Left lung (tissue), 14 donors: ENCODE measurements at places on chromosomes 3 and 15.

- H3K36me3 ChIP-seq, result no peaks in the 10 kb centered on the region
- DNase-seq, result no peak
- H3K27ac ChIP-seq, result no peak overlapping the region
- peaks cover 41% of the 10 kb centered on the region for H3K27me3 ChIP-seq
- no peaks in the 10 kb centered on the region for H3K4me1 ChIP-seq
- no peak overlapping the region for H3K4me3 ChIP-seq
Measured at GRCh38 chr3:10450494-10451440, 54.6 kb downstream of the ATP2B2 start.

GRCh38 chr3:184284696-184285095 is 8.9 kb downstream of the ECE2 start:
- no peaks in the 10 kb centered on the region for H3K36me3 ChIP-seq
- peaks cover 28% of the 10 kb centered on the region for H3K27me3 ChIP-seq
- H3K4me3 ChIP-seq, result no peak overlapping the region
- no peak overlapping the region for H3K27ac ChIP-seq

GRCh38 chr3:169218314-169218983 is 445.1 kb downstream of the MECOM start:
- no peaks in the 10 kb centered on the region for H3K36me3 ChIP-seq
- no peak overlapping the region for H3K27ac ChIP-seq
- no peak overlapping the region for H3K4me3 ChIP-seq

DNA sequence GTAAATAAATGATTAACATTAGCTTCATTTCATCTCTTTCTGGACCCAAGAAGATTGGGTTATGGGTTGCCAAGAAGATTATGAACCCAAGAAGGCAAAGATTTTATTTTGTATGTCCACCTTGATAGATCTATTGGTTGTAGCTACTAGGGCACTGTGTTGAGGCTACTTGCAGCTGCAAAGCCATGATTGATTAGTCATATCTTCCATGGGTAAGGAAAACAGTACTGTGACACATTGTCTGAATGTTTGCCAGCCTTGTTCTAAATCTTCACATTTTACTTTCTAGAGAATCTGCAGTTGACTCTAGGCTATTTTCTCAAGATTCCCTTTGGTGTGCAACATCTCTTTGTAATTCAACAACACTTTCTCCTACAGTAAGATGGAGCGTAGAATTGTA is 229.2 kb upstream of the KCNH8 start:
- H3K4me1 ChIP-seq, result no peaks in the 10 kb centered on the region
- H3K4me3 ChIP-seq, result no peak overlapping the region
- H3K36me3 ChIP-seq, result no peaks in the 10 kb centered on the region
- H3K27me3 ChIP-seq, result no peaks in the 10 kb centered on the region
- H3K27ac ChIP-seq, result no peak overlapping the region

DNA sequence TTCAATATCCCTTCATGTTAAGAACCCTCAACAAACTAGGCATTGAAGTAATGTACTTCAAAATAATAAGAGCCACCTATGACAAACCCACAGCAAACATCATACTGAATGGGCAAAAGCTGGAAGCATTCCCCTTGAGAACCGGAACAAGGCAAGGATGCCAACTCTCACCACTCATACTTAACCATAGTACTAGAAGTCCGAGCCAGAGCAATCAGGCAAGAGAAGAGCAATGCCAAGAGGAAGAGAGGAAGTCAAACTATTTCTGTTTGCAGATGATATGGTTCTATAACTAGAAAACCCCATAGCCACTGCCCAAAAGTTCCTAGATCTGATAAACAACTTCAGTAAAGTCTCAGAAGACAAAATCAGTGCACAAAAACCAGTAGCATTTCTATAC is 161.9 kb downstream of the UBE2E2 start:
- H3K4me1 ChIP-seq, result no peaks in the 10 kb centered on the region
- no peak for DNase-seq
- H3K36me3 ChIP-seq, result no peaks in the 10 kb centered on the region
- H3K27ac ChIP-seq, result no peak overlapping the region
- no peak overlapping the region for H3K4me3 ChIP-seq

DNA sequence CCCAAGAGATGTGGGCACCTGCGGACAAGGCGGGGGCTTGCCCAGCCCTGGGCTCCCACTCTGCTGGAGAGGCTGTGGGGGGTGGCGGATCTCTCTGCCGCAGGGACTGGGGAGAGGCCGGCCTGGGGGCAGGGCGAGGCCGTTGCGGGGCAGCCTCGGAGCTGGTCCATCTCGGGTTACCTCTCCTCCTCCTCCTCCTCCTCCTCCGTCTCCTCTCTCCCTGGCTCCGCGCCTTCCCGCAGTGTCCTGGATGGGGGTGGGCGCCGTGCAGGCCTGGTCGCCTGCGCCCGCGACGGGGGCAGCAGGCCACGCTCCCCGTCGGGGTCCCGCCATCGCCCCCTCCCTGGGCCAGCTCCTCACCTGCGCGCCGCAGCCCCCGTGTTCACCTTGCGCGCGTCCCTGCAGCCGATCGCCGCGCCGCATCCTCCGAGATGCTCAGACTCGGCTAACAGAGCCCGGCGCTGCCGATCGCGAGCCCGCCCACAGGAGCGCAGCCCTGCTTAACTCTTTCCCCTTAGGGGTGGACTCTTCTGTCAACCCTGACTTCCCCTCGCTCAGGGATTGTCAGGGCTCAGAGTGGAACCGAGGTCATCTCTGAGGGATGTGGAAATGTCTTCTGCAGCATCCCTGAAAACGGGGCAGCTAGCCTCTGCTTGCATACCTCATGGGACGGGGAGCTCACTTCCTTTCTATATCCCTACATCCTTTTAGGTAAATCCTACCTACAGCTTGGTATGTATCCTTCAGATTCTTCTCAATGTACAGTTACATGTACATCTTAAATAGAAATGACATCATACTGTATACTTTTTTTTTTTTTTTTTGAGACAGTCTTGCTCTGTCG is at the start of gene PRRT3:
Gene PRRT3, minus strand, starts transcription at position 447 of the 844 bp plus-strand sequence. CDS start 2,293 bp downstream, outside the sequence.
- DNase-seq, result no peak
- peaks cover 13% of the 10 kb centered on the region for H3K4me1 ChIP-seq
- no peak within 1 kb of the TSS for H3K27ac ChIP-seq
- no peaks in the 10 kb centered on the region for H3K36me3 ChIP-seq
- peaks cover 17% of the 10 kb centered on the region for H3K27me3 ChIP-seq
- peak within 1 kb of the TSS; percentile 41 for H3K4me3 ChIP-seq

DNA sequence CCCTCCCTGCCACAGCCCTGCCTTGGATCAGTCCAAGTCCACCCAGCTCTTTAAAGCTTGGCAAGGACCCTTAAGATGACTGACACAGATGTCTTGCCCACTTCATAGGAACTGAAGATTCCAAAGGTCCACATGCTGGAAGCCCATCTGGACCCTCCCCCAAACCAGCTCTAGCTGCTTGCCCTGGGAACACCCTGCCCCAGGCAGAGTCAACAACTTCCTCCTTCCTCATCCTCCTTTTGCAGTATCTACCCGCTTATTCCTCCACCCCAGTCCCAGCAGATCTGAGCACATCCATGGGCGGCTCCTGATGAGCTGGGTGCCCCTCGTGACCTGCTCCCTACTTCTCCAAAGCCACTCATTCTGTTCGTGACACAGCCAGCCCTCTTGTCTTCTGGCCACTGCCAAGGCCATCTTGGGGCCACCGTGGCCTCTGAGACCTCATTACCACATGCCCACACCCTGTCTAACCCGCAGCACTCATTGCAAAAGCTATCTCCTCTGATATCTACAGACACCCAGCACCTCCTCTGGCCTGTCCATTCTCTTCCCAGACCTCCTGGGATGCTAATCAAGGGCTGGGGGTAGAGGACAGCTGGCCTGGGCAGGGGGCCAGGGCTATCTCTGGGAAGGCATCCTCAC is 2.0 kb upstream of the PFKFB4 start:
- no peaks in the 10 kb centered on the region for H3K36me3 ChIP-seq
- peak; percentile 84 for DNase-seq
- peaks cover 10% of the 10 kb centered on the region for H3K4me1 ChIP-seq

DNA sequence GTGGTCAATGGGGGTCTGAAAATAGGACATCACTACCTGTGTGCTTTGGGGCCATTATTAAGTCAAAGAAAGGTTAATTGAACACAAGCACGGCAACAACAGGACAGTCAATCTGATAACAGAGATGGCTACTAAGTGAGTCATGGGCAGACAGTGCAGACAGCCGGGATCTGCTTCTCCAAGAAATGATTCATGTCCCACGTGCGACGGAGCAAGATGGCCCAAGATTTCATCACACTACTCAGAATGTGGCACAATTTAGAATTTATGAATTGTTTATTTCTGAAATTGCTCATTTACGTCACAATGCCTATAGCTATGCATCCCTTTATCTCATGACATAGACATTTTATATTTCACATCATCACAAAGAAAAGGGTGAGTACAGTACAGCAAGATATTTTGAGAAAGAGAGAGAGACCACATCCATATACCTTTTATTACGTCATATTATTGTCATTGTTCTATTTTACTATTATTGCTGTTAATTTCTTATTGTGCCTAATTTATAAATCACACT is 770.6 kb upstream of the NR2F2 start:
- H3K36me3 ChIP-seq, result no peaks in the 10 kb centered on the region
- H3K4me3 ChIP-seq, result no peak overlapping the region
- H3K27ac ChIP-seq, result no peak overlapping the region
- no peak for DNase-seq
- no peaks in the 10 kb centered on the region for H3K27me3 ChIP-seq

DNA sequence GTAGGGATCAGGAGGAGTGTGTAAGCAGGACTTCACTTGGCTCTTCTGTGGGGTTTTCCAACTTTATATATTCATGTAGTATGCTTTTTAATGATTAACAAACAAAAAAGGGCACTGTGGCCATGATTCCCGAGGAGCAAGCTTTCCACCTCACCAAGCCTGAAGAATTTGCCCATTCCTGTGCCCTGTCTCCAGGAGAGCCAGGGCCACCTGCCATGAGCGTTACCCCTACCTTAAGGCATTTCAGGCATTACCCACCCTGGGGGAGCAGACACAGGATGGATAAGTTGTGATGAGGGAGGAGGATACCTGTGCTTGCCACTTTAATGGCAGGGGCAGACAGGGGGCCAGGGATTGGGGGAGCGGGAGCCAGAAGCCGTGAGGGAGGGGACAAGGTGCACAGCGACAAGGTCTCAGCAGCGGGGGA is 3.0 kb downstream of the TRPM1 start:
- no peak overlapping the region for H3K27ac ChIP-seq
- no peaks in the 10 kb centered on the region for H3K27me3 ChIP-seq
- H3K36me3 ChIP-seq, result no peaks in the 10 kb centered on the region
- H3K4me1 ChIP-seq, result no peaks in the 10 kb centered on the region

DNA sequence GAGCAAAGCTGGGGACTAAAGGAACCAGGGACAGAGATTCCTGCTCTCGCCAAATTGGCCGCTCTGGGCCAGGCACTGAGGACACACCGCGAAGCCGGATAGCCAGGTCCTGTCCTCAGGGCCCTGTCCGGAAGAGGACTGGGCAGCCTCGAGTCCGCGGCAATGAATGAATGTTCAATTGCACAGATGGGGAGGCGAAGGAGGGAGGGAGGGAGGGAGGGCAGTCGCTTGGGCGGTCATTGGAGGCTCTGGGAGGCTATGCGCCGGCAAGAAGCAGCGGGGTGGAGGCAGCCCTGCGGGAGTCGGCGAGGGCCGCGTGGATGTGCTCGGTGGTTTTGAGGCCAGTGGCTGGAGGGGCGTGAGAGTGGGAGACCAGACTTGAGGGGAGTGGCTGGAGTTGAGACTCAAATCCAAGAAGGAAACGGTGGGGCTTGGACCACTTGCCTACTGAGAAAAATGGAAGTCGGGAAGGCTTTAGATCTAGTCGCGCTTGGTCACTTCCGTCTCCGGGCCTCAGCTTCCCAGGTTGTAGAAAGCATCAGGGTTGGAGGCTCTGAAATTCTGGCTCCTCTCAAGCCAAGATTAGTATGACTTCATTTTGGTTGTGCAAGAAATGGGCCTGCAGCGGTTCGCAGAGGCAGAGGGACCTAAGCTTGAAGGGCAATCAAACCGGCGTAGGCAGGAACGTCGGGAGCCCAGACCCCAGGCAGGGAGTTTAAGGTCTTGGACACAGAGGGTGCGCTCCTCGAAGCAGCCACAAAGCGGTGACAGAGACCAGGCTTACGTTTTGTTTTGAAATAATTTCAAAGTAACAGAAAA is 21.1 kb upstream of the PLXND1 start:
- peaks cover 65% of the 10 kb centered on the region for H3K4me1 ChIP-seq
- H3K36me3 ChIP-seq, result no peaks in the 10 kb centered on the region
- peak overlapping the region; percentile 61 for H3K4me3 ChIP-seq

GRCh38 chr15:25091421-25092158 is 136.8 kb downstream of the SNRPN start:
- H3K36me3 ChIP-seq, result peaks cover 100% of the 10 kb centered on the region
- H3K4me3 ChIP-seq, result no peak overlapping the region
- no peaks in the 10 kb centered on the region for H3K4me1 ChIP-seq
- H3K27ac ChIP-seq, result no peak overlapping the region
- DNase-seq, result no peak
- H3K27me3 ChIP-seq, result no peaks in the 10 kb centered on the region

- no peak overlapping the region for H3K27ac ChIP-seq
- H3K27me3 ChIP-seq, result no peaks in the 10 kb centered on the region
- H3K4me1 ChIP-seq, result no peaks in the 10 kb centered on the region
- DNase-seq, result no peak
- H3K4me3 ChIP-seq, result no peak overlapping the region
Measured at GRCh38 chr3:100506355-100506754, 13.9 kb downstream of the TMEM45A start.

DNA sequence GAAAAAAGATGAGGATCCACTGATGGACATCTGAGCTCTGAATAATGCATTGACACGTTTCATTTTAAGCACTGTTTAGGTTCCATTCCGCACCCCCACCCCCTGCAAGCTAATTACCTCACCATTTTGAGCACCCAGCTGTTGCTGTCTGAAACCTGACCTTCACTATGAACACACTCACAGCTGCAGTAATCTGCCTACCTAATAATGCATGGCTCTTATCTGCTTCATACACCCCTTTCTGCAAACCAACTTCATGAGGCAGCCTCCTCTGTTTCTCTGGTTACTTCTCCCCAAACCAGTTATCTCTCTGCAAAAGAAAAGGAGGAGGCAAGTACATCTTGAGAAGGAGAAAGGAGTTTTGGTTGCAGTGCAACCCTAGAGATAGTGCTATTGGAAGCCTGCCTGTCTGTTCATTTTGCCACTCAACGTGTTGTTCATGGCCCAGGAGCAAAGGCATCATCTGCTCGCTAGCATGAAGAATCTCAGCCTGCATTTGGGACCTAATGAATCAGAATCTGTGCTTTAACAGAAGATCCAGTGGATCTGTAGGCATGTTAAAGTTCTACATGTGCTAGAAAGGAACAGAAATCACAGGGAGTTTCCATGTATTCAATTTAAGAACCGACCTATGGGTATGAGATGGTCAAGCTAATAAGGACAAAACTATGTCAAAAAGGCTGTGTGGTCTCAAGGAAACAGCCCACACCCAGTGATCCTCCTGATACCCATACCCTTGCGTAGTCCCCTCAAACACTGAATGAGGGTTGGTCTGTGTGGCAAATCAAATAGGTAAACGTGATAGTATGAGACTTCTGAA is 87.2 kb downstream of the MB21D2 start:
- no peaks in the 10 kb centered on the region for H3K27me3 ChIP-seq
- peaks cover 4% of the 10 kb centered on the region for H3K4me1 ChIP-seq
- no peak overlapping the region for H3K27ac ChIP-seq
- H3K36me3 ChIP-seq, result no peaks in the 10 kb centered on the region
- no peak overlapping the region for H3K4me3 ChIP-seq

- no peak overlapping the region for H3K4me3 ChIP-seq
- no peaks in the 10 kb centered on the region for H3K36me3 ChIP-seq
- H3K4me1 ChIP-seq, result no peaks in the 10 kb centered on the region
- no peak overlapping the region for H3K27ac ChIP-seq
- DNase-seq, result no peak
Measured at GRCh38 chr15:81152339-81152738, 18.3 kb downstream of the CFAP161 start.
